ENCODE measurements at places on chromosomes 5 and 9.

GRCh38 chr9:79104951-79105350, 466.8 kb upstream of the TLE4 start:
- DNase-seq = no peak

- DNase-seq = no peak
Measured at GRCh38 chr9:96501633-96502538, 51.9 kb downstream of the HABP4 start.

DNA sequence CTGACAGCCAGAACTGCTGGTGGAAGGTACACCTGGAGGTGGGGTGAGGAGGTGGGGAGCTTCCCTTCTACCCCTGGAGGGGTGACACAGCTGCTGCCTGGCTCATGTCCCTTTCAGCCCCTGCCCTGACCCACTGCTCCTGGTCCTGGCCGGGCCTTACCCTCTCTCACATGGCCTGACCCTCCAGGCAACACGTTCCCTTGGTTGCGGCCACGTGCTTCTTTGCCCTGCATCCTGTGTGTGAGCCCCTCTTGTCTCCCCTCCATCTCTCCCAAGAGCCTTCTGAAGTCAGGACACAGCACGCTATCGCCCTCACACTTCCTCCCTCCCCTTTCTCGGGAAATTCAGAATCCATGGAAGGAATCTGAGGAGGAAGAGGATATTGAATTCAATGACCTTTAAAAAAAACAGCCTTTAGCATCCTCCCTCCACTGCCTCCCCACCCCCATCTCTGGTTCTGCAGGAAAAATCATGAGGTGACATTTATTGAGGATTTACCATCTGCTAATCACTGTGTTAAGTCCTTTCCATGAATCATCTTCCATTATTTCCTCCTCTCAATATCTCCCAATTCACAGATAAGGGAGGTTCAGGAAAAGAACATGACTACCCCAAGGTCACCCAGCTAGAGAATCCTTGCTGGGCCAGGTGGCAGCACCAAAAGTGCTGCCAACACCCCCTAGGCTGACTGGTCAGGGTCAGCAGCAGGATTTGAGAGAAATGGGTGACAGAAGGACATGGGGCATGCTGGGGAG, 8.3 kb downstream of the AQP3 start:
- DNase-seq = no peak

- DNase-seq = no peak
Measured at GRCh38 chr9:112186695-112187094, 11.6 kb upstream of the SUSD1 start.

DNA sequence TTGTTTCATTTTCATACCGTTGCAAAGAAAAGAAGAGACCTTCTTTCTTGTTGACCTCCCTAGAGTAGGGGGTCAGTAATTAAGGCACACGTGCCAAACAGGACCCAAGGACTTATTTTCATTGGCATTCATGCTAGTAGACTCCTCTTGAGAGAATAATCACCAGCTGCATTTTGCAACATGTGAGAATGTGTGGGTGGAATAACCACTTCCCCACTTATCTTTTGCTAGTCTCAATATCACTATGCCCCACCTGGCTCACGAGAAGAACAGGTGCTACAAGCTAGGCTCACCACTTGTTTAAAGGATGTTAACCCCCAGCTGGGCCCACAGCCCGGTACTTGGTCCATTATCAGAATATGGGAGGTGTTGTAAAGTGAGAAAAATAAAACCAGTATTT, 460.7 kb upstream of the MEF2C start:
- DNase-seq = no peak

DNA sequence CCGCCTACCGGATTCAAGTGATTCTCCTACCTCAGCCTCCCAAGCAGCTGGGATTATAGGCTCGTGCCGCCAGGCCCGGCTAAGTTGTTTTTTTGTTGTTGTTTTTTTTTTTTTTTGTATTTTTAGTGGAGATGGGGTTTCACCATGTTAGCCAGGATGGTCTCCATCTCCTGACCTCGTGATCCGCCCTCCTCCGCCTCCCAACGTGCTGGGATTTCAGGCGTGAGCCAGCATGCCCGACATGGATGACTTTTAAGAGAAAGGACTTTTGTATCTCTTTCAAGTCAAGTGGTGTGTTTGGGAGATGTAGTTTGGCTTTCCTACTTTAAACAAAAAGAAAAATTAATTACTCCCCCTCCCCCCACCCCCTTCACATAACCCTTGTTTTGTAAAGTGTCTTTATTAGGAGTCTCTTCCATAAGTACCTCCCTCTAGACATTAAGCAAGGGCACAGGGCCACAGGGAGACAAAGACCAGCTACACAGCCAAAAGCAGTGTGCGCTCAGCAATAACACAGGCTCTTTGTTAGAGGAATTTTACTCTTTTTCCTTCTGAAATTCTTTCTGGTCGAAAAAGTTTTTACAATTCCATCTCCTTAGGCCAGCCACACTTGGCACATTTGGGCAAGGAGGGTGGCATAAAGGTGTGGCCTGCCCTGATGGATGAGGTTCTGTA, 31.2 kb downstream of the JAKMIP2 start:
- no peak for DNase-seq

DNA sequence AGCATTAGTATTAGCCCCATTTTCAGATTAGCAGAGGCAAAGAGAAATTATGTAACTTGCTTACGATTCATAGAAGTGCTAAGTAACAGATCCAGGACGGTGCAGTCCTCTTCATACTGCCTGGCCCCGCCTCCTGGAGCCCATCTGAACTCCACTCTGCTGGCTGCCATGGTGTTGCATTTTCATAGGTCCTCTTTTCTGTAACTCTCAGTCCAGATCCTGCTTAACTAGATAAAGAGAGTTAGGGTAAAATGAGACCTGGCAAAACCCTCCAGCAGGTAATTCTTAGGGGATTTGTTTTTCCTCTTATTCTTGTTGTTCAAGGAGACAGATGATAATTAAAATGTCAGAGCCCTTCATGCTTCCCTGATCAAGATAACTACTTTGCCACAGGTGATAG, 135.1 kb upstream of the EFNA5 start:
- DNase-seq = no peak

DNA sequence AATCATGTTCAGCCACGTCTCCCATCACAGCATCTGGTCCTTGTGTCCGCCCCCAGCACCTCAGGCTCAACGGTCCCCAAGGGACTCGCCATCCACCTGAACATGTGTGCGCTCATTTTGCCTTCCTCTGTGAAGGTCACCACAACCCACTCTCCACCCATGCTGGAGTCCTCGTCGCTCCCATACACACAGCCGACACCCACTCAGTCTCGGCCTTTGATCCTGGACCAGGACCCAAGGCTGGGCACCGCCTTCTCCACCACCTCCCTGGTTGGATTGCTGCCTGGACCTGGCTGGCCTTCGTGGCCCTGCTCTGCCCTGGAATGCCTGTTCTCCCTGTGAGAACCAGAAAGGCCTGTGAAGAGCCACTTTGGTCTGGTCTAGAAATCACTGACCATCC, 60.3 kb downstream of the UBE2QL1 start:
- no peak for DNase-seq

- DNase-seq = no peak
Measured at GRCh38 chr5:52925001-52925400, 64.2 kb upstream of the ITGA2 start.

- DNase-seq = no peak
Measured at GRCh38 chr9:129030191-129030590, 2.1 kb upstream of the SH3GLB2 start.

DNA sequence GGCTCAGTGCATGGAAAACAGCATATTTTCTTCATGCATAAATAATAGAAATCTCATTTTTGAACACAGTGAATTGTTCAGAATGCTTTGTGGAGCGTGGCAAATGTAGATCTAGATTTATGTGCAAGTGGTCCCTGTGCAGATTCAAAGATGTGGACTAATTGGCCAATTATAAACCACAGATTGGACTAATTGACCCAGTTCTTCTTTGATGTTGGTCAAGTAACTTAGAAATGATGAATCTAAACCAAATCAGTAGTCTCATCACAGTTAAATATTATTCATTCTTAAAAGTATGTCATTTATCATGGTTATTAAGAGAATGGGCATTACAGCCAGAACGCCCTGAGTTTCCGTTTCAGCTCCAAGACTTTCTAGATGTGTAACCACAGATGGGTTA, 11.7 kb upstream of the PDE4D start:
- DNase-seq = no peak

DNA sequence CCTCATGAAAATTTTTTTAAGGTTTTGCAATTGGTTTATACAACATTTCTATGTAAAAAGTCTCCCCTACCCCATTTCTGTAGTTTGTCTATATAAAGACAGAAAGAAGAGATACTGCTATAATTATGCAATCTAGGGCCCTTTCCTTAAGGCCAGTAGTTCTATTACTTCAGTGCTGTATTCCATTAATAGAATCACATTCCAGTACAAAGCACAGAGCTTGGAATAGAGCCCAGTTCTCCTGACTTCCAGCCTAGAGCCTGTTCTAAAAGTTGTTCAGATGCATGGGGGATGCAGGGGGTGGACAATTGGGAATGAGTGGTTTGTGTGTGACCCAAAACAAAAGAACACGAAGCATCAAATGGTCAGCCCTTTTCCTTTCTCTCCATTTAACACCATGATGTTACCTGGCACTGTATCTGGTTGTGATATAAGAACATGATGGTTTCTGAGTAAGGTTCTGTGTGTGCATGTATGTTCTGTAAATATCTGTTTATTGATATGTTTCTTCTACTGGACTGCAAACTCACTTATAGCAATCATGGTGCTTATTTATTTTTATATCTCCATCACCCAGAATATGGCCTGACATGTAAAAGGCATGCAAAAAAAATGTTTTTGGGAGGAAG, 8.2 kb upstream of the GRAMD2B start:
- peak; percentile 70 for DNase-seq

DNA sequence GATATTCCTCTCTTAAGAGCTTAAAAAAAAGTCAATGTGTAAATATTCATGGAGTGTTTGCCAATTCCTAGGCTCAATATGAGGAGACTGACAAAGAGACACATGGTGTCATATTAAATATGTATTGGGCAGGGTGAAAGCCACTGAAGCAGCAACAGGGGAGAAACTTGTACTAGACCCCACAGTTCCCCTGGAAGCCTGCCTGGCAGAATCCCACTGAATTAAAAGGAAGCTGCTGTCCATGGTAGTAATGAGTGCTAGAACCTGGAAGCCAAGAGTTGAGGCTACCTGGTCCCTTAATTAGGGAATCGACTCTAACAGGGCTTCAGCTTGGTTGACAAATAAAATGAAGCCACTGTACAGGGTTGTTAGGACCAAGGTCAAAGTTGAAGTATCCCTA, 129.4 kb upstream of the GPR151 start:
- no peak for DNase-seq

DNA sequence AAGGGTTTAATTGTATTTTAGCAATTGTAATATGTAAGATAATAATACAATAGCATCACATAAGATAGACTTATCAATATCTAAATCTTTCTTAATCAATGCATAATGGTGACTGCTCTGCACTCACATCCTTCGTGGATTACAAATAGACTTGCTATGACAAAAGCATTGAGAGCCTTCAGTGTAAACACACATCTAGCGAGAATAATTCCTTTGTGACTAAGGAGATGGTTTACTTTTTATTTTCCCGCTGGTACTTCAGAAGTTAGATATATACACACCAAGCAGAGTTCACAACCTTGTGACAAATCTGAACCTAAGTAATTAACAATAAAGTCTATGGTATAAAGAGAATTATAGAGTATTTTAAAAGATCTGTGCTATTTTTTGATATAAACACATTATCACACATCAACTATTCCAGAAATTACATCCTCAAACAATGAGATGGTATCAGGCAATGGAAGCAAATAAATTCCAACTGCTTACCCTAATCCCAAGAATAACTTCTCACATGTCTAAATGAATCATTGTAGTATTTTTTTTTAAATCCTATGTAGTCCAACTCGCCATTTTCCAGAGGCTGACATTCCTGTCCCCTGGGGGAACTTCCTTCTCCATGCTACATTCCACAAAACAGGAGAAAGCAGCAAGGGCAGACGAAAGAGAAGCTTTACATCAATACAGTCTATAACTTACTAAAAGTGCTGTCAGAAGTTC, 51.2 kb downstream of the MAPKAP1 start:
- no peak for DNase-seq

GRCh38 chr9:120558454-120558853, 21.5 kb downstream of the CDK5RAP2 start:
- DNase-seq = no peak

GRCh38 chr5:24407466-24407865, 237.3 kb downstream of the CDH10 start:
- no peak for DNase-seq

DNA sequence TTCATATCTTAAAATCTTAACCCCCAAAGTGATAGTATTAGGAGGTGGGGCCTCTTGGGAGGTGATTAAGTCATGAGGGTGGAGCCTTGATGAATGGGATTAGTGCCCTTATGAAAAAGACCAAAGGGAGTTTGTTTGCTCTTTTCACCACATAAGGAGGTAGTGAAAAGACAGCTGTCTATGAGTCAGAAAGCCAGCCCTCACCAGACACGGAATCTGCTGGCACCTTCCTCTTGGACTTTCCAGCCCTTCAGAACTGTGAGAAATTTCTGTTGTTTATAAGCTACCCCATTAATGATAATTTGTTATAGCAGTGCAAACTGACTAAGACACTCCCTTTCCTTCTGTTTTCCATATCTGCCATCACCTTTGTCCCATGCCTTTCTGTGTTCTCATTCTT, 20.8 kb downstream of the IFNB1 start:
- DNase-seq = no peak

- no peak for DNase-seq
Measured at GRCh38 chr5:5738797-5739489, 316.5 kb downstream of the ICE1 start.

- DNase-seq = no peak
Measured at GRCh38 chr9:104080983-104081382, 13.1 kb upstream of the SMC2 start.

GRCh38 chr5:124650951-124651662, 95.3 kb downstream of the ZNF608 start:
- DNase-seq = no peak

DNA sequence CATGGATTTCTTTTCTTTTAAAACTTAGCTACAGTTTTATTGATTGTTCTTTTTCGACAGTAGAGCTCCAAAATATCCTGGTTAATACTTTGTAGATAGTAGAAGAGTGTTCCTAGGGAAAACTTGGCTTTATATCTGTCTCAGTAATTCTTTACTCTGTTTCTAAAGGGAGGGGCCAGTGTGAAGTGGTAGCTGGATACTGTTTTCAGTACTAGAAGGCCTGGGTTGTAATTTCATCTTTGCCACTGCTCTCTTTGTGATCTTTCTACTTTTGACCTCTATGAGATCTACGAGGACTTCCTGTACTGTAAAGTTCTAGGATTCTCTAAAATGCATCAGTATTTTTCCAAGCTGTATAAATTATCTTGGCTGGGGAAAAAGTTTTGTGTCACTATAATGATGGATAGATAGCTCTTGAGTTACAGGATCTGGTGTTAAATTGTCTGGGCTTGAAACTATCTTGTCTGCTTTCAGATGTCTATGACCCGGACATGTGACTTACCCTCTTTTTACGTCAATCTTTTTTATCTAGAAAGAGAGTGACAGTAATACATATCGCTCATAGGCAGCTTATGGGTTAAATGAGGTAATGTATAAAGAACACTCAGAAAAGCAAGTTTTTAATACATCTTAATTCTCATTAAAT, 53.6 kb downstream of the PRR16 start:
- DNase-seq = no peak

Measured in AG08395 (cell line).